ENCODE measurements at places on chromosomes 13 and 19.

DNA sequence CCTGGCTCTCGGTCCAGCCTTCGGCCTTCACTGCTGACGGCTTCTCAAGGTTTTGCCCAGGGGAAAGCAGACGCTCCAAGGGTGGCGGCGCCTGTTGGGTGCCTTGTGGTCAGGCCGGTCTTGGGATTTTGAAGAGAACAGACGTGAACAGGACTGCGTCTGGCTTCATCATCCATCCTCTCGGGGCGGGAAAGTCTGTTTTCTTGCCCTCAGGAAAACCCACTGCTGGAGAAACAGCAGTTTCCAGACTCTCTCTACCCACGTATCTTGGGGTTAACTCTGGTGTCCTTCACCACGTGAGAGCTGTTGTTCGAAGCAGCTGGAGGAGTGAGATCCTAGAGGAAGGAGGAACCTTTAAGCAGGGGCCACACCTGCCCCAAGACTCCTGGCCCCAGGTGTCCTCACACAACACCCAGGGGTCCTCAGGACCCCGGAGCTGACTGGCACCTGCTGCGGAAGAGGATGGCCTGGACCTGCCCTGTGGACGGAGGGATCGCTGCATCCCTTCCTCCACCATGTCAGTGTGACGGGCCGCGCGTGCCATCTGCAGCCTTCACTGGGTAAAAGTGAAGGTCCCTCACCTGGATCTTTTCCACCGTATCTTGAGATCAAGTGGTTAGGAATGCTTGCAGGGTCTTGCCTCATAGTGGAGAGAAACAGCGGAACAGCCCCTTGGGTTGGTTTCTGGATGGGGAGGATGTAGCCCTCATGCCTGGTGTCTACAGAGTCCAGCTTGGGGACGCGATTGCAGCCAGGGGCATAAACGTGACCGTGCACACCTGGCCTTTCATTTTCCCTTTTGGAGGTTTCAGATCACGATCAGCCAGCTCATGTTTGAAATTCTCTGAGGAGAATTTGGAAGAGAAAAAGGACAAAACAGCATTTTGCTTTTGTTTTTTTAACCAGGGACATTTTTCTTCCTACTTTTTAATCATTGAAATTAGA, 69.5 kb upstream of the MCF2L start:
- no peak for DNase-seq

DNA sequence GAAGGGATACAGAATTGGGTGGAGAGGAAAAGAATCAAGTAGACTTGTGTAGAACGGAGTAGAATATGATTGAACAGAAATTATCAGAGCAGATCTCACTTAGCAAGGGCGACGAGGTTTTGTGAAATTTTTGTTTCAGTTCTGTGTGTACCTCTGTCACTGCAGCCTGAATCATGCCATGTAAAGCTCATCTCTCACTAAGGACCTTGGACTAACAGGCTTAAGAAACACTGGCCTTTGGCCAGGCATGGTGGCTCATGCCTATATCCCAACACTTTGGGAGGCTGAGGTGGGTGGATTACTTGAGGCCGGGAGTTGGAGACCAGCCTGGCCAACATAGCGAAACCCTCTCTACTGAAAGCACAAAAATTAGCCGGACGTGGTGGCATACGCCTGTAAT, 62.6 kb downstream of the MYH14 start:
- DNase-seq = no peak

GRCh38 chr13:99418843-99419140, 82.5 kb upstream of the TM9SF2 start:
- no peak for DNase-seq

GRCh38 chr13:97133554-97133953, 88.6 kb upstream of the MBNL2 start:
- no peak for DNase-seq

Data from suppressor macrophage treated with lipopolysaccharide for 1 hour (primary cell).